ENCODE measurements at places on chromosomes 5 and 9. TPM values are rescaled to one million over a fixed set of nuclear protein-coding genes. Genes with fewer than 3 reads are reported as not detected.

The MCTP1 gene
- 25.3 TPM for total RNA-seq

The RANBP17 gene
- 72.8 TPM for total RNA-seq

The KIF12 gene
- total RNA-seq, result 1.5 TPM

The ASPN gene
- 29.5 TPM for total RNA-seq

The NRARP gene
- total RNA-seq, result 16.5 TPM

The FSD1L gene
- total RNA-seq, result 8.2 TPM

The SELENOP gene
- 519 TPM for total RNA-seq

GRCh38 chr9:69474821-69475220 lies 149.8 kb downstream of the ENTREP1 start:
- no peaks in the 10 kb centered on the region for H3K27me3 ChIP-seq
- DNase-seq, result no peak
- H3K27ac ChIP-seq, result no peak overlapping the region
- no peaks in the 10 kb centered on the region for H3K36me3 ChIP-seq
- no peak overlapping the region for H3K4me3 ChIP-seq

- H3K4me3 ChIP-seq, result no peak overlapping the region
- H3K4me1 ChIP-seq, result peaks cover 5% of the 10 kb centered on the region
- H3K36me3 ChIP-seq, result no peaks in the 10 kb centered on the region
- no peak overlapping the region for H3K27ac ChIP-seq
- no peaks in the 10 kb centered on the region for H3K27me3 ChIP-seq
These were observed 23.5 kb downstream of the GRAMD2B start for GRCh38 chr5:126446498-126447224.

DNA sequence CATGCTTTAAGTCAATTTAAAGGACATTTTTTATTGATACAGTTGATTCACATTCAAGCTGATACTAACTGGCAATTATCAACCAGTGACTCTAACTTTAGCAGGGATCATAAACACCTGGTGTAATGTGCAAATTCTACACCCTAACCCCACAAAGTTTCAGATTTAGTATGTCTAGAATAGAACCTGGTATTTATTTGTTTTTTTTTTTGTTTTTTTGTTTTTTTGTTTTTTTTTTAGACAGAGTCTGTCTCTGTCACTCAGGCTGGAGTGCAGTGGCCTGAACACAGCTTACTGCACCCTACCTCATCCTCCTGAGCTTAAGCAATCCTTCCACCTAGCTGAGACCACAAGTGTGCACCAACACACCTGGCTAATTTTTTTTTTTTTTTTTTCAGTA lies 311.2 kb upstream of the SEMA6A start:
- H3K4me3 ChIP-seq, result no peak overlapping the region
- no peaks in the 10 kb centered on the region for H3K27me3 ChIP-seq
- no peak overlapping the region for H3K27ac ChIP-seq
- no peaks in the 10 kb centered on the region for H3K4me1 ChIP-seq
- no peak for DNase-seq

- no peak overlapping the region for H3K4me3 ChIP-seq
- peaks cover 13% of the 10 kb centered on the region for H3K4me1 ChIP-seq
- H3K27ac ChIP-seq, result peak overlapping the region; percentile 76
These were observed 47.7 kb downstream of the ZNF608 start for GRCh38 chr5:124698770-124699169.

GRCh38 chr5:113487416-113487780 lies 855 bp downstream of the MCC start:
- no peaks in the 10 kb centered on the region for H3K36me3 ChIP-seq
- no peaks in the 10 kb centered on the region for H3K4me1 ChIP-seq
- no peak overlapping the region for H3K27ac ChIP-seq
- H3K27me3 ChIP-seq, result no peaks in the 10 kb centered on the region
- DNase-seq, result no peak

GRCh38 chr5:103232393-103232999 lies 26.1 kb upstream of the MACIR start:
- H3K4me3 ChIP-seq, result no peak overlapping the region
- H3K27me3 ChIP-seq, result no peaks in the 10 kb centered on the region
- DNase-seq, result no peak
- H3K36me3 ChIP-seq, result no peaks in the 10 kb centered on the region
- H3K4me1 ChIP-seq, result no peaks in the 10 kb centered on the region

- H3K4me3 ChIP-seq, result no peak overlapping the region
- H3K27ac ChIP-seq, result no peak overlapping the region
- H3K36me3 ChIP-seq, result no peaks in the 10 kb centered on the region
- no peaks in the 10 kb centered on the region for H3K4me1 ChIP-seq
- no peaks in the 10 kb centered on the region for H3K27me3 ChIP-seq
These were observed 15.9 kb downstream of the SPDL1 start for GRCh38 chr5:169599451-169599850.

DNA sequence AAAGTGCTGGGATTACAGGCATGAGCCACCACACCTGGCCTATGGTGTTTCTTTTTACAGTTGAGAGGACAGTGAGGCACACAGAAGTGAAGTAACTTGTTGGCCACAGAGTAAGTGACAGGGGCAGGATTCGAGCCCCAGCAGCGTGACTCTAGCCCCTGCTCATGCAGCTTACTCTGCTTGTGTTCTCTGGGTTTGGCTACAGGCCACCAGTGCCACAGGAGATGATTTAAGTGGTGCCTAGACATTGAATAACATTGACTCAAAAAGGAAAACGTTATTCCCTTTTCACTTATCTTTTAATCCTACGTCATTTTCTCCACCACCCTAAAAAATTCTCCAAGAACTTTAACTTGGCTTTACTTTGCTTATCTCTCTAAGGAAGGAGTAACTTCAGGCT lies 61.4 kb downstream of the SNX24 start:
- no peaks in the 10 kb centered on the region for H3K27me3 ChIP-seq
- H3K4me1 ChIP-seq, result no peaks in the 10 kb centered on the region
- H3K36me3 ChIP-seq, result no peaks in the 10 kb centered on the region
- H3K27ac ChIP-seq, result peak overlapping the region; percentile 42

- H3K27ac ChIP-seq, result no peak overlapping the region
- DNase-seq, result no peak
- no peaks in the 10 kb centered on the region for H3K36me3 ChIP-seq
- H3K4me1 ChIP-seq, result no peaks in the 10 kb centered on the region
These were observed 170.2 kb downstream of the GAPVD1 start for GRCh38 chr9:125431741-125432271.

GRCh38 chr9:126439883-126440653 lies 113.4 kb downstream of the MVB12B start:
- no peaks in the 10 kb centered on the region for H3K4me1 ChIP-seq
- no peak overlapping the region for H3K27ac ChIP-seq
- no peaks in the 10 kb centered on the region for H3K36me3 ChIP-seq
- DNase-seq, result no peak
- H3K27me3 ChIP-seq, result no peaks in the 10 kb centered on the region

- no peaks in the 10 kb centered on the region for H3K36me3 ChIP-seq
- H3K4me3 ChIP-seq, result no peak overlapping the region
- H3K4me1 ChIP-seq, result peaks cover 4% of the 10 kb centered on the region
- no peak overlapping the region for H3K27ac ChIP-seq
- H3K27me3 ChIP-seq, result peaks cover 5% of the 10 kb centered on the region
These were observed 31.2 kb downstream of the STC2 start for GRCh38 chr5:173296737-173297676.

DNA sequence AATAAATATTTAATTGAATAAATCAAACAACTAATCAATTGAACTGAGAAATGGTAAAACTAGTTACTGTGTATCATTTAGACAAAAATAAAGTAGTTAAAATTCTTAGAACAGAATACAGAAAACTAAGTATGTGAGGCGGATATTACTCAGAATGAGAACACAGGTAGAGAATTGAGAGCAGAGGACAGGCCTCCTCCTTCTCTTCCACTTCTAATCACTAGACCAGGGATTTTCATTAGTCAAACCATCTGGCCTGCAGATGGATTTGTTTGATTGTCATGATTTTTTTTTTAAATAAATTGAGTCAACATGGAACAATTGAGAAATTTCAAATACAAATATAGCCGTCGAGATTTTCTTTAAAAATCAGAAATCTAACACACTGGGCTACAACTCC lies 198.6 kb upstream of the HMHB1 start:
- H3K27ac ChIP-seq, result no peak overlapping the region
- no peak for DNase-seq
- no peaks in the 10 kb centered on the region for H3K4me1 ChIP-seq
- no peak overlapping the region for H3K4me3 ChIP-seq

DNA sequence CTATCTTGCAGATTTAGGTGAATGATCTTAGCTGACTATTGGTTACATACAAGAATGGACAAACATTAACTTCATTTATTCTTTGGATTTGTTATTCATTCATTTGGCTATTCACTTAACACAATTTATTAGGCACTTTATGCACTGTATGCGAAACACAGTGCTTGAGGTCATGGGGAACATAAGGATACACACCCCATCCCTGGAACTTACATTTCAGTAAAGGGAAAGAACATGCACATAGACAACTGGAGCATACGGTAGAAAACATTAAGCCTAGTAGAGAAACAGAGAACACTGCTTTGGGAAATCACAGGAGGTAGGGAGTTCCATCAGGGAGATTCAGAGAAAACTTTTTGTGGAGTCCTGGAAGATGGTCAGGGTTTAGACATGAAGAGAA lies 22.2 kb downstream of the LIX1 start:
- DNase-seq, result no peak
- H3K4me3 ChIP-seq, result no peak overlapping the region
- H3K27ac ChIP-seq, result no peak overlapping the region
- no peaks in the 10 kb centered on the region for H3K27me3 ChIP-seq
- H3K4me1 ChIP-seq, result no peaks in the 10 kb centered on the region

GRCh38 chr5:54986269-54986654 lies 869 bp upstream of the ESM1 start:
- H3K27me3 ChIP-seq, result peaks cover 9% of the 10 kb centered on the region
- no peaks in the 10 kb centered on the region for H3K4me1 ChIP-seq
- H3K36me3 ChIP-seq, result no peaks in the 10 kb centered on the region
- no peak for DNase-seq

DNA sequence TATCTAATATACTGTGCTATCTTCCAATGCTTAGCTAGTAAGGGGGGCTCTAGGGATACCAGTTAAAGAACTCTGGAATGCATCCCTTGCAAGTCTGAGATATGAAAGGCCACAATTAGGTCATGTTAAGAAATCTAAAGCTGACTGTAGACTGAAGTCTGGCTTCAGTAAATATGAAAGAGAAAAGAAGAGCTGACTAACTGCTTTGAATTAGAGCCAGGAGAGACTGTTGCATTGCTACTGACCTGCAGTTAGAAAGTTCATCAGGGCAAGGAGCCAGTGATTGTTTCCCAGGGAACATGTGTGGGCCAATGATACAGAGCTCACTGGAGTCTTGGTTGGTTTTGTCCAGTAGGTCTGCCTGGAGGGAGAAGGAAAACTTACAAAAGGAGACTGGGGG lies 472.1 kb upstream of the TNC start:
- no peaks in the 10 kb centered on the region for H3K27me3 ChIP-seq
- no peaks in the 10 kb centered on the region for H3K4me1 ChIP-seq
- H3K4me3 ChIP-seq, result no peak overlapping the region
- no peaks in the 10 kb centered on the region for H3K36me3 ChIP-seq
- no peak overlapping the region for H3K27ac ChIP-seq
